ENCODE measurements at places on chromosomes 12 and 14.
A peak's percentile ranks its signal among the peaks of the same experiment; 100 is the strongest.

GRCh38 chr14:69260190-69260860 is 367 bp downstream of the GALNT16 start:
- DNase-seq = peak; percentile 11

- DNase-seq = no peak
These were observed 9.3 kb upstream of the CDK2AP1 start for GRCh38 chr12:123280971-123281370.

GRCh38 chr14:99884834-99885648 is 91.8 kb downstream of the EML1 start:
- DNase-seq = peak; percentile 65

- no peak for DNase-seq
These were observed 162.4 kb upstream of the DAAM1 start for GRCh38 chr14:59026081-59026480.

DNA sequence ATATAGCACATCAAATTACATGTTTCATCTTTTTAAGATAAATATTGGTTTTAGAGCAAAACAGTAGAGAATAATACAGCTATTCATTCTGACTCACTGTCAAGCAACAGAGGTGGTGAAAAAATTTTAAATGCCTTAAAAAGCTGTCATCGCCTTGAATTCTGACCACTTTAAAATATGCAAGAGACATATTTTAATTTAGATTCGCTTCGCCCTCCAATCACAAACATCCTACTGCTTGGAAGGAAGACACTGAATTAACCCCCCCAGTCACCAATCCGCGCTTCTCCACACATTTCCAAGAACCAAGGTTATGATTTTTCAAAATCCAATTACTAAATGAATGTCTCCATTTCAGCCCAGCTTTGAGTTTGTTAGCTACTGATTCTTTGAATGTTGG is 112.4 kb downstream of the TMEM132D start:
- no peak for DNase-seq

DNA sequence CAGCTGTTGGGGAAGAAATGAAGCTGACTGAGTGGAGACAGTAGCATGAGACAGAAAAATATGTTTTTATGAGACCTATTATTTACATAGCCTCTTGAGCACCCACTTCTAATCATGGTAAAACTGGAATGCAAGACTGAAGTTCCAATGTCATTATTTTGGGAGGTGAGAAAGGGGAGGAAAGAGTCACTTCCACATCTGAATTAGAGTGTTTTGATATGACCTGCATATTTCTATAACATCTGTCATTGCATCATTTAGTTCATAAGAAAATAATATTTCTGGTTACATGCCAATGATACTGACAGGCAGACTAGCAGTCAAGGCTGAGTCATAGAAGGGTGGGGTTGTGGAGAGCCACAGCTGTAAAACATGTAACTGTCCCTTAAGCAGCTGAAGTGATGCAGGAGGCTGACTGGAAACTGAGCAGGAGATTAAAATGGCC is 26.7 kb downstream of the NTN4 start:
- DNase-seq = peak; percentile 27

DNA sequence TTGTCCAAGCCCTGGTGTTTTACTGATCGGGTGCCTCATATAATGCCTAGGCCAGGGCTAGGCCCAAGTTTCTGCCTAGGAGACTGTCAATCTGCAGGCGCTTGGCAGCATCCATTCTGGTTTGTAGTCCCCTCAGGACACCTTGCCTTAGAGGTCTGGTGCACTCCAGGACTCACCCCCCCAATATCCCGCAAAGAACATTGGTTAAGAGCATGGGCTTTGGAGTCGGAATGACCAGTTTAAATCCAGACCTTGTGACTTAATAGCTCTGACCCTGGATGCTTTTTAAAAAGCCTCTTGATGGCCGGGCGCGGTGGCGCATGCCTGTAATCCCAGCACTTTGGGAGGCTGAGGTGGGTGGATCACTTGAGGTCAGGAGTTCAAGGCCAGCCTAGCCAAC is 60.0 kb downstream of the GALNT16 start:
- DNase-seq = no peak

DNA sequence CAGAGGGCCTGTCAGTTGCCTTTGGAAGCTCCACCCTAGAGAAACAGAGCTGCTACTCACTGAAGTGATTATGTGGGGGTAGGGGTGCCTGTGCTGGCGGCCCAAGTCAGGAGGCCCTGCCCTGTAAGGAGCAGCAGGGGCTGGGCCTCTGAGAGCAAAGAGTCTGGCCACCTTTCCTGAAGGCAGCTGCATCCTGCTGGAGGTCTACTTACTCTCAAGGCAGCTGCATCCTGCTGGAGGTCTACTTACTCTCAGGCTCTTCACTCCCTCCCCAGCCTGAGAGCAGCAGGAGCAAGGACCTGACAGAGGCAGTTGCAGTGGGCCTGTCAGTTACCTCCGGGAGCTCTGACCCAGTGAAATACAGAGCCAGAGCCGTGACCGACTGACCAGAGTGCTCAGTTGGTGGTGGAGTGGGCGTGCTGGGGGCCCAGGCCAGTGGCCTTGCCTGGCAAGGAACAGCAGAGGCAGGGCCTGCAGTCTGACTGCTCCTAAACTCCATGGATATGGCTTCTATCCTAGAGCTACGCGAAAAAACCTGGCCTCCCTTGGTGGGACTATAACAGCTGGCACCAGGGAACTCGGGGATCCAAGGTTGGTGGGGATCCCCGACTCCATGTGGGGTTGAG is 32.3 kb downstream of the RAD51B start:
- DNase-seq = no peak

- peak; percentile 94 for DNase-seq
These were observed 19.4 kb downstream of the ABCB9 start for GRCh38 chr12:122946690-122947341.

GRCh38 chr12:61037792-61038191 is 1222.4 kb upstream of the USP15 start:
- DNase-seq = no peak

- no peak for DNase-seq
These were observed 20.9 kb downstream of the HEBP1 start for GRCh38 chr12:12979126-12979525.

- no peak for DNase-seq
These were observed 277.0 kb downstream of the CEP128 start for GRCh38 chr14:80664576-80664975.

- no peak for DNase-seq
These were observed 127.3 kb downstream of the RFLNA start for GRCh38 chr12:124422142-124422569.

- peak; percentile 95 for DNase-seq
These were observed at the start of gene YARS2 for GRCh38 chr12:32755654-32756475. Gene YARS2 (minus strand): TSS chr12:32755897. CDS start chr12:32755874, 23 bp downstream.

GRCh38 chr12:64889434-64890216 is 65.2 kb downstream of the TBC1D30 start:
- DNase-seq = no peak

GRCh38 chr14:74510959-74511409 is 17.4 kb downstream of the ISCA2 start:
- DNase-seq = no peak

GRCh38 chr14:81400852-81401251 is 728 bp upstream of the STON2 start:
- DNase-seq = peak; percentile 68

DNA sequence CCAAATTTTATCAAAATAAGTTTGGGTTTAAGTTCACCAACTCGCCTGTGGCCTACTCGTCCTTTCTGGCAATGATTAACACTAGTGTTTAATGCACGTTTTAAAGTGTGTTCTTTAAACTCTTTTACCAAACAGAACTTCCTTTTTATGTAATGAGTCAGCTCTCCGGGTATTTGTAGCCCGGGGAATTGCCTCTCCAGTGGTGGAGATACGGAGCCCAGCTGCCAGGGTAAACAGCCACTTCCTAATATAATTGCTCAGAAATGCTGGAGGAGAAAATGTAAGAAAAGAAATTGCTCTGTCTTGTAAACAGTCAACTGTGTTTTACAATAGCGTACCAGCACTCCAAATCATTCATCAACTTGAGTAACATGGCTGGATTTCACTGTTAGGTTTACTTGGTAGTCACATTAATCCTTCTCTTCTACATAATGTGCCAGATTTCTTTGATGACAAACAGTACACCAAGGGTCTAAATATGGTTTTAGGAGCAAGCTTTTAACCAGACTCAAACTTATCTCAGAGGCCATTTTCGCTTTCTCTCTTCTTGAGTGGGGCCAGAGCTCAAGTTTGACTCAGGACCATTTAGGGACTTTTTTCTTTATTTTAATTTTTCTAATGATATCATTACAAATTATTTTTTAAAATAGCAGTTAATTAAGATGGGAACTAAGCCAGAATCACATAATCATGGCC is 101.2 kb upstream of the SLC38A2 start:
- DNase-seq = peak; percentile 40

DNA sequence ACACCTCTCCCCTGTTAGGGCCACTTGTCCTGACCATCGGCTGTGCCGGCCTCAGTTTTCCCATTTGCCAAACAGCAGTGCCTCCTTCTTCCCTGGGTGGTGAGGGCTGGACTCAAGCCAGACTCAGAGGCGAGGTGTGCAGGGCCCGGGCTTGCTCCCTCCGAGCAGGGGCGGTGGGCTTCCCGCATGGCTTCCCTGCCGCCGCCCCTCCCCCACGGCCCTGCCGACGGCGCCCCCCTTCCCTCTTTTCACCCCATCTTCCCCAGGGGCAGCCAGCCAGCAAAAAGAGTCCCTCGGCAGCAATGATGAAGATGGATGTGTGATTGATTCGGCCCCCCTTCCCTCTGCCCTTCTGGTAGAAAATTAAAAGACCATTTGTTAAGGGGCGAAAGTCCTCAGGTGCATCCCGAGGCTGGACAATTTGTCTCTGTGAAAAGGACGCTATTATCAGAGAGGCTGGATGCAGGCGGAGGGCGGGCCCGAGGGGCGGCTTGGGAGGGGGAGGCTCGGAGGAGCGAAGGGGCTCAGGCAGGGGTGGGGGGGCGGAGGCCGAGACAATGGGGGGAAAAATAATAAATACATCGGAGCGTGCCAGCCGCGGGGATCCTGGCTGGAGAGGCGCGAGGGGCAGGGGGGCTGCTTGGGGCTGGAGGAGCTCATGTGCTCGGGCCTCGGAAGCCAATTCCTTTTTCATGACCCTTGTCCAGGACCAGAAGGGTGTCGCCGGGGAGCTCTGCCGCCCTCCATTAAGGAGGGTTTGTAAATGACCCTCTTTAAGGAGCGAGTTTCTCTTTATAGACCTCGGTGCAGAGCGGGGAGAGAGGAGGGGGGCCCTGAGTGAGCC is 48.0 kb upstream of the LHX5 start:
- no peak for DNase-seq

- DNase-seq = no peak
These were observed 14.7 kb downstream of the ZNF641 start for GRCh38 chr12:48336061-48336460.

DNA sequence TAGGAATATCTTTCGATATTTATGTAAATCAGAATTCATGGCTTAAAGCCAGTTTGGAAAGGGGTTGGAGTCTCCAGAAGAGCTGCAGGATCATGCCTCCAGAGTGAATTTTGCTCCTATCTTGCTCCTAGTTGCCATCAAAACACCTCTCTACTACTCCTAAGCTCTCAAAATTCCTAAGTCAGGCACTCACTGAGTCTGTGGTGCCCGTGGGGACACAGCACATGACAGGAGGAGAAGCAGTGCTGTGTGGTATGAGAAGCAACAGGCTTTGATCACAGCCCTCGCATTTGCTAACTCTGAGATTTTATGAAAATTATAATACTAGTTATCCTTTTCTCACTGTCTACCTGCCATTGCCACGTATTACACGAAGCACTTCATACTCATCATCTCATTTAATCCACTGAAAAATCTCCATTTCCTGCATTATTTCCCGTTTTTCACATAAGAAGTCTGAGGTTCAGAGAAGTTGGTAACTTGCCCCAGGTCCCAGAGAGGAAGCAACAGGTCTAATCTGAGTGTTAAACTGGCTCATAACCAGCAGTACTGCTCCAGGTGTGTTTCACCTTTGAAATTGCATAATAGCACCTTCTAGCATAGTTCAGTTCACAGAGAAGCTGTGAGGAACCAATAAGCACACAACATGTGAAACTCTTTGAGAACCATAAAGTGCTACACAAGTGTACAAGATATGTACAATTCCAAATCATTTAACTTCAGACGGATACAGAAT is 33.1 kb upstream of the SLC35F4 start:
- DNase-seq = no peak

DNA sequence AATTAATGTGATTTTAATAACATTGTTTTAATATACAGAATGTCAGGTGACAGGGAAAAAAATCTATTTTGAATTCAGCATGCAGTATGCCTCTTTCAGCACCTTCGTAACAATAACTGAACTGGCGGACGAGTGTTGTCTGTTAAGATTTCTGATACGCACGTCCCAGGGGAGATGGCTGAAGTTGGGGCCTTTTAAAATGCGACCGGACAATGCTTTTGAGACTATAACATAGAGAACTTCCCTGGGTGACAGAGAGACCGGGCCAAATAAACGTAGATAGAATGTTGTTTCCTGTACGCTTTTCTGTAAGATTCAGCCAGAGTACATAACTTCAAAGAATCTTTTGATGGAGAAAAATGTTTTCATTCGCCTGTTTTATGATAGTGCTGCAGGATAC is 239.7 kb downstream of the EGLN3 start:
- DNase-seq = no peak

GRCh38 chr14:50000380-50001150 is 107.7 kb downstream of the ARF6 start:
- peak; percentile 92 for DNase-seq

DNA sequence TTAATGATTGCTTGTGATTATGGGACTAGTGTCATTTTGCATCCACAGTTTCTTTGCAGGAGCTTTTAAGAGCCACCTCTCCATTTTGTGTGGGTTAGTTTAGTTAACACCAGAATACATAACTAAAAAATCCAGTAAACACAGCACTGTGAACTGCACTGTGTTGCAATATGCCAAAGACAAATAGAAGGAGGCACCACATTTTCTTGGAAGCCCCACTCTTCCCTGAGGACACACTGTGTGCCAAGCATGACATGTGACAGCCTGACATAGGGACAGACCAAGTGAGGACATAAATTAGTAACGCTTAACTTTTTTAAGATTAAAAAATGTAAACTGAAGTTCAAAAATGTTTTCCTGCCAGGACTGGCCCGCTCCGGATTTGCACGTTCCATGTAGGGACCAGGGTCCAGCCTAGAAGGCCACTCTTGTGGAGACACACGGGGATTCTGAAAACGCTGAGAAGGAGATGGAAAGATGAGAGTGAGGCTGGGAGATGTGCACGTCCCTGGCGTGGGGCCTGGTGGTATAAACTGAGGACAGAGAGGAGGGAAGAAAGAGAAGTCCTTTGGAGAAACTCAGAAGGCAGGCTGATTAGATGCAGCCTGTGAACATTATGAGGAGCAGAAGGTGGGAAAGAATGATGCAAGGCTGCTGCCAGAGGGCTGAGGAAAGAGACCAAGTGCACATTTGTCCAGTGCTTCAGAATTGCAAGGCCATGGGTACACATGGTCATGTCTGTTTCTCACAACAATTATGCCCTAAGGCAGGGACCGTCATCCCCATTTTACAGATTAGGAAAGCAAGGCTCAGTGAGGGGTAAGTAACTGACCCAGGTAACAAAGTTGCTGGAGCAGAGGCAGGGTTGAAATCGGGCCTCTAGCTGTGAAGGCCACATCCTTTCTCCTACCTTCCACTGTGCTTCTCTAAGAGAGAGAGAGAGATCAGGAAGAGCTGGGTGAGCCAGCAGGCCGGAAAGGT is 45.1 kb downstream of the ISCA2 start:
- no peak for DNase-seq

All from activated CD4-positive, alpha-beta T cell treated with anti-CD3 and anti-CD28 coated beads, Interleukin-10, Interleukin-2, amounts not matched to agents 100 ng/mL and 50 ng/mL, durations not matched to agents 16 hours and 8 hours (primary cell).